Stomach (tissue), 19 donors: ENCODE measurements at places on chromosomes 3 and 15. TPM values are rescaled to one million over a fixed set of nuclear protein-coding genes. Genes with fewer than 3 reads are reported as not detected.

DNA sequence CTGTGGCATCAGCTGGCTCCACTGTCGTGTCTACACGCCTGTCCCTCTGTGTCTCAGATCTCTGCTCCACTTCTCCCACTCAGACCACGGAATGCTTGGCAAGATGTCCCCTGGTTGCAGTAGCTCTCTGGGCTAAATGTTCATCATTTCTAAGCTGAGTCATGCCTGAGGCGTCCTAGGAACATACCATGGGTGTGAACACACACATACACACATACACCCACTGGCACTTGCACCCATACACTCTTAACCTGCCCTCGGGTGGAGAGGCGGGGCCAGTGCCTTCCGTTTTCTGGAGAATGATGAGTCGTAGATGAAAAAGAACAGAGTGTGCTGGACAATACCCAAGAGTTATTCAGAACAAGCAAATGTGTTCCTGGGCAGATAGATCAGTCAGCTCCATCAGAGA is 72.4 kb downstream of the SENP2 start:
- no peak for DNase-seq

- DNase-seq: no peak
Measured at GRCh38 chr3:128149650-128150049, 3.6 kb upstream of the EEFSEC start.

DNA sequence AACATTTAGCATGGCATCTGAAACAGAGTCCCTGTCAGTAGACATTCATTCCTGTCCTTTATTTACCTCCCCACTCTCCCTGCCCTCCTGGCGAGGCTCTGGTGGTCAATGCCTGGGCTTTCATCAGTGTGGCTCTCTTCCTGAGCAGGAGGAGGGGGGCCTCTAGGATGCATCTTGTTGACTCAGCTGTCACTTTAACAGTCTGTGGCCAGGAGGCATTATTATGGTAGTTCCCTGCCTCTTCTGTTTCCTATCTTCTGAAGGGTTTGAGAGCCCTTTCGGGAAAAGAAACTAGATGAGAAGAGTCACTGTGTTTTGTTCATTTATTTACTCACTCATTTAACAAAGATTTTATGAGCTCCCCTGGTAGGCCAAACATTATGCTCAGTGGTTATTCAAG is 2.4 kb upstream of the PPP1R14D start:
- DNase-seq: no peak

GRCh38 chr3:45987368-45988291 is 8.0 kb downstream of the FYCO1 start:
- DNase-seq: no peak

The GNAT1 gene
- not detected for total RNA-seq
